NCI-H1105 (cell line): ENCODE measurements at places on chromosomes 4 and X.

- DNase-seq, result no peak
Observed at GRCh38 chr4:69322055-69322454, 41.8 kb downstream of the UGT2B28 start.

- DNase-seq, result peak; percentile 32
Observed at GRCh38 chrX:69503782-69504625, at the start of gene NALF2. Gene NALF2, plus strand, starts transcription at chrX:69504326. Its CDS starts 957 bp downstream, at chrX:69505283.

- no peak for DNase-seq
Observed at GRCh38 chr4:184268584-184269160, 51.0 kb upstream of the ENPP6 start.

GRCh38 chr4:139278912-139279759, 889 bp downstream of the MGARP start:
- DNase-seq, result no peak

DNA sequence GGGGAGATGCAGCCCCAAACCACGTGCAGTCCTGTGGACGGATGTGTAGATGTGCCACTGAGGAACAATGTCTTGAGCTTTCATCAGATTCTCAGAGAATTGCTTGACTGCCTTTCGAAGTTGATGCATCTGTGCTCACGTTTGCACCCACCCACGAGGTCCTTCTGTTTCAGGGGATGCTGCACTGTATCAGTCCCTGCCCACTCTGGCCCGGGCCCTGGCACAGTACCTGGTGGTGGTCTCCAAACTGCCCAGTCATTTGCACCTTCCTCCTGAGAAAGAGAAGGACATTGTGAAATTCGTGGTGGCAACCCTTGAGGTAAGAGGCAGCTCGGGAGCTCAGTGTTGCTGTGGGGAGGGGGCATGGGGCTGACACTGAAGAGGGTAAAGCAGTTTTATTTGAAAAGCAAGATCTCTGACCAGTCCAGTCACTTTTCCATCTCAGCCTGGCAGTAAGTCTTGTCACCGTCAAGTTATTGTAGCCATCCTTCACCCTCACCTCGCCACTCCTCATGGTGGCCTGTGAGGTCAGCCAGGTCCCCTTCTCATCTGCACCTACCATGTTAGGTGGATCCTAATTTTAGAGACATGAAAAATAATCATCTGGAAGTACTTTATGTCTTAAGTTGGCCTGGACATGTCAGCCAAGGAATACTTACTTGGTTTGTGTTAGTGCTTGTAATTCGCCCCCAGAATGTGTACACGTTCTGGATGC, 36.4 kb upstream of the MSANTD1 start:
- no peak for DNase-seq

GRCh38 chr4:15716115-15716514, 13.2 kb downstream of the BST1 start:
- DNase-seq, result no peak

DNA sequence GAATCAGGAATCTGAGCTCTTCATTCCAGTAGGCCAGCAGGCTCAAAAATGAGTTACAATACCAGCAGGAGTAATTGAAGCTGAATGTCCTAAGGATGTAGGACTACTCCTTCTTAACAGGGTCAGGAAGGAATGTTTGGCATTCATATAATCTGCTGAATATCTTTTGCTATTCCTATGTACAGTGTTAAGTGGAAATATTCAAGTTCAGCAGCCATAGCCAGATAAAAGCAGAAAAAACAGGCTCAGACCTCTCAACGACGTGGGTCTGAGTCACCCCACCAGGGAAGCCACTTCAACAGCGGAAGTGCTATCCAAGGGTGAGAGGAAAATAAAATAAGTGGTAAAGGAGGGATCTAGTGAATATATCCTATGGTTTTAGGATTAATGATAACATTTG, 577.0 kb downstream of the SPOCK3 start:
- no peak for DNase-seq

GRCh38 chr4:183362916-183363542, 40.8 kb upstream of the CLDN24 start:
- DNase-seq, result no peak

DNA sequence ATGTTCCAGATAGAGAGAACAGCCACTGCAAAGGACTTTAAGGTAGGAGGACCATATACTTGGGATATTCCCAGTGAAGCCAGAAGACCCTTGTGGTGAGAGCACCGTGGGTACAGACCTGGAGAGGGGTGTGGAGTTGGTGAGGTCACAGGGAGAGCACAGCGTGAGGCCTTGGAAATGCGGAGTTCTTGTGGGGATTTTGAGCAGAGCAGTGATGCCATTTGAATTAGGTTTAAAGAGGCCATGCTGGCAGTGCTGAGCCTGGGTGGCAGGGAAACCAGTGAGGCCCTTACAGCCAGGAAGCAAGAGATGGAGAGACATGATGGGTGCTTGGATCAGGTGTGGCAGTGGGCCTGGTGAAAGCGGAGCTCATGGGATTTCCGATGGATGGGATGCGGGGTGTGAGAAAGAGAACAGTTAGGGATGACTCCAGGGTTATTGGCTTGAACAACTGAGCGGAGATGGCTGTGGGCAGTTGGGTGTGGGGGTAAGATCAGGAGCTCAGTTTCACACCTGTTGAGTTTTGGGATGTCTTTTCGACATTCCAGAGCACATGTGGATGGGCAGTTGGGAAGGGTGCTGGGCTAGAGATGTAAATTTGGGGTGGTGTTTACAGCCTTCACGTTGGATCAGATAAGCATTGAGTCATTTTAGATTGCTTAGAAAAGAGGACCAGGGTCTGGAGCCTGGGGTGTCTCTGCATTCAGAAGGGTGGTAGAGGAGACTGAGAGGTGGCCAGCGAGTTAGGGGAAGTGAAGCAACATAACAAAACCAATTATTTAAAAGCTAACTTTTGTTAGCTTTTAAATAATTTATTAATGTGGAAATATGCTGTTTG, 68.9 kb downstream of the TMEM131L start:
- no peak for DNase-seq

GRCh38 chr4:8847331-8847730, 24.3 kb downstream of the HMX1 start:
- no peak for DNase-seq

GRCh38 chr4:73856518-73856917, 3.4 kb downstream of the PF4V1 start:
- DNase-seq, result no peak

DNA sequence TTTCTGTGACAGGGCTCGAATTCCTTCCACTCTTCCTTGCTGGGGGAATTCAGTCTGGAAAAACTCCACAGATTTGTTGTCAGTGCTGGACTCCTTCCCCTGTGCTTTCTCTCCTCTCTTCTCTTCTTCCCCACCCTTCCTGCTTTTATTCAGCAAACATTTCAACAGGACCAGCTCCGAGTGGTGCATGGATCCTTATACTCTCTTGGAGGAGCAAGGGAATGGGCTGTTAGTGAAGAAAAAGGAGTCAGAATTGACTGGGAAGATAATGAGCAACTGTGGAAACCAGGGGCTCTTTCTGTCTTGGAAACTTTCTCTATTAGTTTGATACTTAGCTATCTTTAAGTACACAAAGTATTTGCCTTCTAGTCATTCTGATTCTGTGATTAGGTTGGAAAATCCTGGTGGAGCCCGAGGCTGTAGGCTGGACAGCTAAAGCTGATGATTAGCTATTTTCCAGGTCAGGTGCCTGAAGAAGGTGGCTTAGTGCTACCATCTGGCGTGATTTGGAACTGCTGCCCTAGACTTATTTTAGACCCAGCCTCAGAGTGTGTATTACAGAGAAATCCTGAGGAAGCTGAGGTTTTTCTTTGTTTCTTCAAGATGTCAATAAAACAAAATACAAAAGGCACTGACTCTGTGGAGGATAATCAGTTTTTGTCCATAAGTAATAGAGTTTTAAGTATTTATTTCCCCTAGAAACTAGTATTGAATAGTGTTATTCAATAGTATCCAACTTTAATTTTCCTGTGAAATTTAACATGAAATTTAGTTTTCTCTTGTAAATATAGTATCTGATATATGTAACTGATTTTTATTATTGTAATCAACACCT, 38.4 kb downstream of the NAP1L5 start:
- DNase-seq, result no peak

DNA sequence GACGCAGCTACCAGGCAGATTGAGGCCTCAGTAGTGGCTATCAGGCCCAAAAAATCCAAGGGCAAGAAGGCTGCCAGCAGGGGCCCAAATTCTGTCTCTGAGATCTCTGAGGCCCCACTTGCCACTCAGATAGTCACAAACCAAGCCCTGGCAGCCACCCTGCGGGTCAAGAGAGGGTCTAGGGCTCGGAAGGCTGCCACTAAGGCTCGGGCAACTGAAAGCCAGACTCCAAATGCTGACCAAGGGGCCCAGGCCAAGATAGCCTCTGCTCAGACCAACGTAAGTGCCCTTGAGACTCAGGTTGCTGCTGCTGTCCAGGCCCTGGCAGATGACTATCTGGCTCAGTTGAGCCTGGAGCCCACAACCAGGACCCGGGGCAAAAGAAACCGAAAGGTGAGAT, 2.8 kb downstream of the TRO start:
- DNase-seq, result no peak
